Heart right ventricle (tissue), 16 donors: ENCODE measurements at places on chromosomes 7 and 10. TPM values are rescaled to one million over a fixed set of nuclear protein-coding genes. Genes with fewer than 3 reads are reported as not detected.

DNA sequence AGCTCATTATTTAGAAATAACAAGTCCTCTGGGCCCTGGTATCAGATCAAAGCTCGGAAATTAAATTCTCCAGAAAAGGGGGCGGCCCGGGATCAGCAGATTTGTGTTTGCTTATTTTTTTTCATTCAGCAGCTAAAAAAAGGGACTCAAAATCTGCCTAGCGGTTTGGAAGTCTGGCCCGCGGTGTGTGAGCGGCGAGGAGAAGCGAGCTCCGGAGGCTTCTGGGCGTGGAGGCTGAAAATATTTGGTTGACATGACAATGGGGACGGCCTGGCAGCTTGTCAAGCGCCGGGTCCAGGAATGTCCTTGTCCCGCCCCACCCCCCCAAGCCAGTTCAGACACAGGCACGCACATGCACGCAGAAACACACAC lies 43.4 kb downstream of the FOXL3 start:
- peak; percentile 81 for DNase-seq

DNA sequence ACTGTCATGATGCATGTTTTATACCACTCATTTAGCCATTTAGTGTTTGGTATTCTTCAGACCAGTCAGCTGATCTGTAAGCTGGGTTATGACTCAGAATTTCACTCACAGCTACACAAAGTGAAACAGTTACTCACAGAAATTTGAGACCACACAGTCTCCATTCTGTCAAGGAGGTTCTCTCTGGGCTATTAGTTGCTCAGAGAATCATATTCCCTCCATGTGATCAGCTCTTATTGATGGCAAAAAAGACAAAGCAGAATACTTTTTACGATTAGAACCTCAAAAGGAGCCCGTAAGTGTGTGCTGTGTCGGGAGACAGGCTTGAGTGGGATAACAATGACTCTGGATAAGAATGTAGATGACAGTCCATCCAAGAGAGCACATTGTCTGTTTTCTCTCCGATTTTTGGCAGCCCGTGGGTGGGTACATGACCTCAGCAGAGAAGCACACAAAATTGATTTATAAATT lies 277.6 kb upstream of the SORCS1 start:
- no peak for DNase-seq

- DNase-seq: no peak
Measured at GRCh38 chr7:87148332-87148955, 3.8 kb upstream of the DMTF1 start.

DNA sequence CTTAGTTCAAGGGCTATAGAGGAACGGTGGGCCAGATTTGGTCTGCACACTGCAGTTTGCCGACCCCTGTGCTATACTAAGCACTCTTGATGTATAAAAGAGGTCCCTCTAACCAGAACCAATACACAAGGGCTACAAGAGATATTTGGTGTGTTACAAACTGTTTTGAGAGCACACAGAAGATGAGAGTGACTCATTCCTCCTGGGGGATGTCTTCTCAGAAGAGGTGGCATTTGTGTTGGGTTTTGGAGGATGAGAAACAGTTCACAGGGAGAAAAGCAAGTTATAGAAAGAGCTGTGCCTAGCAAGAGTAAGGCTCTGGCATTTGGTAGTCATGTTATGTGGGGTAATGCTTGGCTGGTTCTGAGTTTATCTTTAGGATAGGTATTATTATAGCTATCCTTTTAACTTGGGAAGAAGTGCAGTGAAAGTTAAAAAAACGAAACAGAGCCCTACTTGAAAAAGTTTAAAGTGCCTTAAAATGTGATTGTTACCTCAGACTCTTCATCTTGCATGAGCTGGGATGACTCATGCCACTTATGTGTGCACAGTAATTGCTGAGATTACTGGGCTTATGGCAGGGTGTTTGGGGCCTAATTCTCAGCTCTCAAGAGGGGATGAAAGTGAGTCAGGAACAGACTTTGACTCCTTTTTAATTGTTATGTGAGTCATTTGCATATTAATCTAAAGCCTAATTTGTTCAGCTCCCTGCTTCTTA lies 160.4 kb downstream of the KIF20B start:
- DNase-seq: no peak

DNA sequence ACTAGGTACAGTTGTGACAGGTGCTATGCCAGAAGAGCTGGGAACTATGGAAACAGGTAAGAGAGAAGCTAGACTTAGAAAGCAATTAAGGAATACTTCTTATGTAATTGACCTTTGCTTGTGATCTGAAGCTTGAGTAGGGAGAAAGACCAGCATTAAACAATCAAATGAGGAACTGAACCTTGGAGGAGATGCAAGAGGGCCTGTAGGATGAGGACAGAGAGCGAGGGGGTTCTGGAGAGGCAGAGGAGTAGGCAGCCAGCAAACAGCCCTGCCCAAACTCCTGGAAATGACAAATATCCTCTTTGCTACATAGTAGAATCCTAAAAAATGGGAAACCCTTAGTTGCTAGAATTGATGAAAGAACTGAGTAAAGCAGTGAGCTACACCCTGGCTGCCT lies 41.6 kb upstream of the FAM204A start:
- DNase-seq: no peak

- no peak for DNase-seq
Measured at GRCh38 chr7:132498319-132498718, 78.0 kb downstream of the PLXNA4 start.

- DNase-seq: no peak
Measured at GRCh38 chr7:101624246-101625001, 4.7 kb downstream of the MYL10 start.

GRCh38 chr10:11528286-11528685 lies 83.2 kb downstream of the USP6NL start:
- DNase-seq: no peak

DNA sequence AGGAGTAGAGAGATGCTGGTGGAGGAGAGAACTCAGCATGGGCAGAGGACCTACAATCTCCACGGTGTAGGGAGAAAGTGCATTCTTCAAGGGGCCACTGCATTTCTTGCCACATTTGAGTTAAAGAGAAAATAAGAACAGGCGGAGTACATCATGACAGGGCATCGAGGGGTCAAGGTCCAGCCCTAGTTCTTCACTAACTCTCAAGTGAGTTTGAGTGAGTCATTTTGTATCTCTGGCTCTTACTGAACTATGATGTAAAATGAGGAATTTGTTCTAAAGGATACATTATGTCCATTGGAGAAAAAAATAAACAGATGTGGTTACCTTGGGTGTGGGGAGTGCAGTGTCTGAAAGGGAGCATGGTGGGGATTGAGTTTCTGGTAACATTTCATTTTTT lies 182.9 kb downstream of the XPNPEP1 start:
- DNase-seq: no peak

GRCh38 chr7:115113776-115114175 lies 191.9 kb downstream of the MDFIC start:
- DNase-seq: no peak

GRCh38 chr10:33137356-33138005 lies 179.5 kb upstream of the ITGB1 start:
- no peak for DNase-seq

- DNase-seq: no peak
Measured at GRCh38 chr10:116080553-116080952, 192.5 kb downstream of the GFRA1 start.

GRCh38 chr7:136530831-136531230 lies 337.6 kb upstream of the CHRM2 start:
- no peak for DNase-seq

DNA sequence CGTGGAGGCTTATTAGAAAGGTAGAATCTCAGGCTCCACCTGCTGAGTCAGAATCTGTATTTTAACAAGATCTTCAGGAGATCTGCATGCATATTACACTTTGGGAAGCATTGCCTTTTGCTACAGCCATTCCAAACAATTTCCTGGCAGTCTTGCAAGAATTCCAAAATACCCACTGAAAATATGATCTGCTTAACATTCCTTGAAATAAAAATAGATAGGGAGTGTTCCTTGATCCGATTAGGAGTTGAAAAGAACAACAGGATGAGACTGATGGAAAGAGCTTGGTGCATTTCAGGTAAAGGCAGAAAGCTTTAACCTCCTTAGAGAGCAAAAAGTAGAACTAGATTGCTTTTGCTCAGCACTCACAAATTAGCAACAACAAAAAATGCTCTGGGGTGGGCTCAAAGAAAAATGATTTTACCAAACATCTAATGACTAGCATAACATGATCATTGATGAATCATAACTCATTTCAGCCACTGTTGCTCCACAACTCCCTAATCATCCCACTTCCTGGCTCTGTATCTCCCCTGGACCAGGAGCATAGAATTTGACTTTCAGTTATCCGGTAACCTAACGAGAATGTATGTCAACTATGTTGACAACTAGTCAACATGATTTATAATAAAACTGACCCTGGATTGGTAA lies 115.2 kb downstream of the RNLS start:
- no peak for DNase-seq

GRCh38 chr7:44057849-44058758 lies 7.3 kb downstream of the PGAM2 start:
- DNase-seq: no peak

- no peak for DNase-seq
Measured at GRCh38 chr10:114911052-114911711, 26.8 kb upstream of the TRUB1 start.

GRCh38 chr10:129645487-129645886 lies 178.4 kb downstream of the MGMT start:
- no peak for DNase-seq

The C7orf33 gene
- total RNA-seq: not detected

The OR6V1 gene
- total RNA-seq: not detected

The UPP1 gene
- 18.0 TPM for total RNA-seq

The HPS1 gene
- 26.9 TPM for total RNA-seq
